ENCODE measurements at places on chromosomes 3 and 15.

GRCh38 chr3:49602877-49603411 is 48.7 kb downstream of the BSN start:
- peak; percentile 29 for DNase-seq

DNA sequence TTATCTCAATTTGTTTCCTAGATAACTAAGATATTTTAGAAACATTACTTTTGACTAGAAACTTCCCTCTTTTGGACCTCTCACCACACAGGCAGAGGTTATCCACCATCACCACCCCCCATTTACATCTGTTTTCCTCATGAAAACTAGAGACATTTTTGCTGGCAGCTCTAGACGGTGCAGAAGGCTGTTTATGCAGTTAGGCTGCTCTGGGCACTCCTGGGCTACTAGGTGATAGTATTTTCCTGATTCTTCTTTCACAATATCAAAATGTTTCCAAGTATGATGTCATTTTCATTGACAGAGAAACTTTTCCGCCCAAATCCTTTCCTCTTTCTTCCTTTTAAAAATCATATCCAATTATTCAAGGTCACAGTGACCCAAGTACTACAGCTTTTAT is 67.1 kb downstream of the PLOD2 start:
- no peak for DNase-seq

DNA sequence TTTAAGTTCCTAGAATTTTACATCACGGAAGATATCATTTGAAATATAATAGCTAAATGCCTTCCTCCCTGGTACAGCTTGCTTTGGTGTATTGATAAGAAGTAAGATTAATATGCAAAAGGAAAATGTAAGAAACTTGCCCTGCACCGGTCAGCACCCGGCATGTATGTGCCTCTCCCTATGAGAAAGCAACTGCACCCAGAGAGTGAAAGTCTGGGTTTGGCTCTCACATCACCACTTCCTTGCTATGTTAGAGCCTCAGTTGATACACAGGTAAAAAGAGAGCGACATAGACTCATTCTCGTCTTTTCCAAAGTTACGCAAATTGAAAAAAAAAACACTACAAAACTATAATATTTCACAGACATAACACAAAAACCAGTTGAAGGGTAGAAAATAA is 96.7 kb downstream of the FOXP1 start:
- DNase-seq: no peak

GRCh38 chr3:136950623-136951022 is 7.2 kb upstream of the IL20RB start:
- DNase-seq: no peak

- DNase-seq: no peak
Observed at GRCh38 chr3:100560426-100560825, 49.0 kb upstream of the ADGRG7 start.

DNA sequence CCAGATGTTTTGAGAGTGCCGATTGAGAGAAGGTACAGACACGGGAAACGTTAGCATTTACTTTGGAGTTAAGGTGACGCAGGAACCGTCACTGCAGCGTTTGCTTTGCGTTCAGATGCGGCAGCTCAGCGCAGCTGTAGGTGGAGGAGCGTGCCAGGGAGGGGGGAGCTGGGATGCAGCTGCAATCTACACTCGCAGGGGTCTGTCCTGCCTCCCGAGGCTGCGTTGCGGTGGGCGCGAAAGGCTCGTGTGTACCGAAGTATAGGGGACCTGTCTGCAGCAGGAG is 425 bp upstream of the FYTTD1 start:
- no peak for DNase-seq

DNA sequence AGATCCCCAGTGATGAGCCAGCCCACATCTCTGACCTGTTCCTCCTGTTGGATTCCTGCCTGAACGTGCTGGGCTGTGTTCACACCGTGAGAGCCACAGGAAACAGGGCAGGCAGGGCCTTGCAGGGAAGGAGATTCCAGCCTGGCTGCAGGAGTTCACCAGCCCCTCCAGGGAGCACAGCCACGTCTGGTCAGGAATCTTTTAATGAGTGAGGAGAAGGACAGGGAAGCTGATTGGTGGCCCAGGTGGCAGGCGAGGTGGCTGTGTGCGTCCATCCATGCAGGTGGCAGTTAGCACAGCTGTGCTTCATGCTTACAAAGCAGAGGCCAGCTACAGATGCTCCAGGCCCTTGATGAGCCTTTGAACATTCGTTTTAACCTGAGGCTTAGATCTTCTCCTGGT is 10.5 kb downstream of the LRRK1 start:
- no peak for DNase-seq

DNA sequence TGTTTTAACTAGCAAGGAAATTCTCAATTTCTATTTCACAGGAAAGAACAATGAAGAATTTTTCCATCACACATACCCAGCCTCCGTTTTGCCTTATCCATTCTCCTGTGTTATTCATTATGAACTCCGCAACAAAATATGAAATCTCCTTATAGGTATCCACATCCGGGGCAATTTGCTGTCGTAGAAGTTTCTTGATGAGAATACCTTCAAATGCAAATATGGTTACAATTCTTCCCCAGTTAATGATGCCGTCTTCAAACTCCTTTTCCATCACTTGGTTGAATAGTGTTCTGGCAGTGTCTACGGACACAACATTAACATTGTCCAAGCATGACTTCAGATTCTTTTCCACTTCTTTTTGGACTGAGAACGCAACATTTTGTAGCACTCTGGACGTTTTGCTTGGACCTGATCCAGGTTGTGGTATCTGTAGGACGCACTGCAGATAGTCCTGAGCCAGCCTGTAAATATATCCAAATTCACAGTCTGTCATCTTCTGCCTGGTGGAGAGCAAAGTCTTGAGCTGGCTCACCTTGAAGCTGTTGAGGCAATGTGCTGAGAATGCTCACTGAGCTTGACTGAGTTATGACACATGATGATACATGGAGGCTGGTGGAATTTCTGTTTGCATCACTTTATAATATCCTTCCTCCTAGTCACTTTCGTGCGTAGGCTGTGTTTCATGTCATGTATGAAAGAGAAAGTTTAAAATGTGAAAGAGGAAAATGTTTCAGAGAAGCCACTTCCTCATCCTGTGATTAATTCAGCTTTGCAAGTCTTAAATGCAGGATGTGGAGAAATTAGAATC is at the start of gene BCL2A1:
BCL2A1 (minus strand) TSS at position 573 of the 811 bp plus-strand sequence; CDS start at position 496, 77 bp downstream.
- DNase-seq: peak; percentile 35

DNA sequence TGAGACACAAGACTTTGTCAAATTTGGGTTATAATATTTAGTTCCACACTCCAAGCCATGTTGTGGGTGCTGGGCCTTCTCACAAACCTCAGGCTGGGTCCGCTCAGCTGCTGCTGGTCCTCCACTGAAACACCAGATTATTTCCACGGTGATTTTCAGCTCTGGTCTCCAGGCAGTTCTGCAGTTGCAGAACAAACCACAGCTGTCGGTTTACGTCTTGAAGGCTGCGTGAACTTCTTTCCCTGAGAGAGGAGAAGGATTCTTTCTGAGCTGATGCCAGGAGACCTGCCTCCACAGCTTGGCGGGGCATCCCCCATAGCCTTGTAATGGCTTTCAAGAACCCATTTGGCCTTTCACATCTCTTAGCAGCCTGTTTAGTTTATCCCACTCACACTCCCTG is 16.2 kb downstream of the GALNT15 start:
- no peak for DNase-seq

- no peak for DNase-seq
Observed at GRCh38 chr3:185488465-185488864, 10.4 kb downstream of the TMEM41A start.

GRCh38 chr3:44297255-44297654 is 41.3 kb upstream of the TCAIM start:
- DNase-seq: no peak

DNA sequence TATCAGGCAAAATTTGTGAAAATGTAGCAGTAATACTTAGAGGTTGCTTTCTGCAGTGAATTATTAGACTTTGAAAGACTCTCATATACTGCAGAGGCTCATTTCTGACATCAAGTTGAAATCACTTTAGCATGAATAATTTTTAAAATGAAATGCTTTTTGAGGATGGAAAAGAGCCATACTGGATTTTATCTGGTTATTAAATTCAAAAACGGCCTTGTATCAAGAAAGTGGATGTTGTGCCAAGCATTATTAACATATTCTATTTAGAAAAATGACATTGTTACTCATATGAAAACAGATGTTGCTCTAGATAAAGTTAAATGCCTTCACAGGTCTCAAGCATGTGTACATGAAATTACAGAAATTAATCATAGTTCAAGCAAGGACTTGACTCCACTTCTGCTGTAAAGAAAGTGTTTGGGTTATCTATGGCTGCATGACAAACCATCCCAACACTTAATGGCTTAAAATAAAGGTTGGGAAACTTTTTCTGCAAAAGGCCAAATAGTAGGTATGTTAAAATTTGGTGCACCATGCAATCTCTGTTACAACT is 64.5 kb upstream of the ZNF280D start:
- no peak for DNase-seq

GRCh38 chr3:53588122-53588521 is 93.7 kb downstream of the CACNA1D start:
- no peak for DNase-seq

DNA sequence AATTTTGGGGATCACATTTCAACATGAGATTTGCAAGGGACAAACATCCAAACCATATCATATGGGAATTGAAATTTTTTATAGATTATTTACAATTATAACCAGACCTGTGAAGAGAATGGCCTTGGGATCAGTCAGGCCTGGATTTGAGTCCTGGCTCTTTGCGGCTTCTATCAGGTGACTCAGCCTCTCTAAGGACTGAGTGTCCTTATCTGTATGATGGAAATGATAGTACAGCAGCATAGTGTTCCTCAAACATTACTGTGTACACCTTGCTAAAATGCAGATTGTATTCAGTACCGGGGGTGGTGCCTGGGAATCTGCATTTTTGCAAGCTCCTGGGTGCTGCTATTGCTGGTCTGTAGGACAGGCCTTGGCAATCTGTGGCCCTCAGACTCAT is 206.7 kb upstream of the PROK2 start:
- DNase-seq: no peak

- no peak for DNase-seq
Observed at GRCh38 chr3:160544844-160545503, 20.4 kb downstream of the KPNA4 start.

DNA sequence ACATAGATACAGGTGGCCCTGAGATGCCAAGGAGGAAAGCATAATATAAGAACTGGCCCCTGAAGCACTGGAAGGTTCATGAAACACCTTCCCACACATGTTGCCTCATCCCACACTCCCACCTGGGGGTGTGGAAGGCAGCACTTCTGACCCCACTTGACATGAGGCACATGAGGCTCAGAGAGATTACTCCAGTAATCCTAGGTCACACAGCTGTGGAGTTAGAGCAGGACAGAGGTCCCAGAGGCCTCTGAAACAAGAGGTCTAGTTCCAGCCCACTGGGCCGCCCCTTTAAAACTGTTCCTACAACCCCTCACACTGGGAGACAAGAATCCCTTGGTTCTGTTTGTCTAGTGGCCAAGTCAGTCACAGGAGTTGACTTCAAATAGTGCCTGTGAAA is 7.2 kb downstream of the SSUH2 start:
- DNase-seq: no peak

GRCh38 chr15:64693134-64693533 is 82.3 kb downstream of the RBPMS2 start:
- DNase-seq: no peak

DNA sequence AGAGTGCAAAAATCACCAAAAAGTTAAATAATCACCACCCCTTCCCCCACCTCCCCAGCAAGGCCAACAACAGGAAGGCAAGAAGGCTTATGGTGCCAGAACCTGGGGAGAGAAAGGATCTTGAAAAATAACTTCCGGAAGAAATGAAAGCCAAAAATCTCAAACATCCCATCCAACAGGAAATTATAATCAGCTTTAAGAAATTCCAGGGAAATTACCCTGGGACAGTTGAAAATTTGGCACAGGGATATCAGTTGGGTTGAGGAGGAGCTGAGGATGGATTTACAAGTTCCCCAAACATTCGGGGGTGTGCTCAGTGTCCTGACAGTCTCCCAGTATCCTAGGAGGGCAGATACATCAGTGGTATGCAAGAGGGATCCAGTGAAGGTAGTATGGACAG is 82.7 kb downstream of the POLR2M start:
- no peak for DNase-seq

DNA sequence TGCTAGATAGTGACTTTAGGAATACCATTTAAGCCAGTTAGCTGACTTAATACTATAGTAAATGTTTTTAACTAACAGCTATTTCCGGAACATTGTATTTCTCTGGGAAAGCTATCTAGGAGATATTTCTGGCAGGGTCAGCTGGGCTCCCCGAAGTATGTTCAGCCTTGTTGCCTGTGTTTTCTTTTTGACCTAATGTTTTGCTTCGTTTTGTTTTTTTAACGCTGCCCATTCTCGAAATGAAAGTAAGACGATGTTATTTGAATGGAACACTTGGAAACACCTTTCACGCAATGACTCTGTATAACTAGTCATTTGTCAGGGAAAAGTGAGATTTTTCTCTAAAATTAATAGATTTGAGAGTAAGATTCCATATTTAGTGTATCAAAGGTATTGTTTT is 702.9 kb upstream of the NAALADL2 start:
- DNase-seq: no peak

DNA sequence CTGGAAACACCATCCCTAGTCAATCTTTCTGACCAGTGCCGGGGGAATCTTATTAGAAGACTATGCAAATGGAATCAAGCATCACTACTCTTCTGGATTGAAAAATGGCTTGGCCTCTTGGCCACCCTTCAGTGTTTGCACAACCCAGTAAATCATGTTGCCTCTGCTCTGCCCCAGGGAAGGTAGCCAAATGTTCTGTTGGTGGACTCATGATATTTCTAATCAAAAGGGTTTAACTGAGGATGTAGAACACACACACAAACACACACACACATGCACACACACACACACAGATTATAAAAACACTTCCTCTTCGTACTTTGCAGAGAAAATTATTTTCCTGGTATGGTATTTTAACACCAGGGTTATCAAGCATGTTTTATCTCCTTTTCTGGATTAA is 7.9 kb downstream of the RBP2 start:
- DNase-seq: no peak

DNA sequence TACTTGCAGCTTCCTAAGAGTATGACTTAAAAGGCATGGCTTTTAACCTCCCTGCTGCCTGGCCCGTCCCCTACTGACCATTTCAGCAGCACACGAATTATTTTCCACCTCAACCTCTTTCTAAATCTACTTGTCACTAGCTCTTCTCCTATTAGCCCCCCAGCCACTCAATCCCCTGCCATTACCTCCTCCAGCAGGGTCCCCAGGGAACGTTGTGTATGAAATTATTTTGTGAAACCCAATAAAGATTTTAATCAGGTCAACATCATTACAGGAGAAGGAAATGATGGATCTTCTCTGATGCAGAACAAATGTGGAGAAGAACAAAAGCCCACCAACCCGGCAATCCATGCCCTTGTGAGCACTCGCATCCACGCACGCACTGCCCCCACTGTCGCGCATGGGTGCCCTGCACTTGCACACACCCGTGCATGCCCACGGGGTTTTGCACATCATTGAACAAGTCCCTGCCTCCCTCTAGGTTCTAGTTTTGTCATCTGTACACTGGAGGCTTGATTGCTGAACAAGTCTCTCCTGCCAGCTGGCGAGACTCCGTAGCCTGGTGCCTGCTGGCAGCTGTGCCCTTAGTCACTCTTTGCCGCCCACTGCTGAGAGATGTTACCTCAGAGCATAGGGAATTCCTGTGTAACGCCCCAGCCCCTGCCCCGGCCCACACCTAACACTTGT is 51.6 kb downstream of the LINGO1 start:
- no peak for DNase-seq

Data from stimulated activated CD8-positive, alpha-beta memory T cell treated with anti-CD3 and anti-CD28 coated beads, Interleukin-4, amount 100 ng/mL, for 4 hours (primary cell).